ENCODE measurements at places on chromosomes 4 and X. TPM values are rescaled to one million over a fixed set of nuclear protein-coding genes. Genes with fewer than 3 reads are reported as not detected.

Gene ALAS2
- 1.3 TPM for polyA plus RNA-seq

Gene UCP1
- polyA plus RNA-seq: not detected

Gene MAGEB6B
- polyA plus RNA-seq: not detected

Gene GPR50
- polyA plus RNA-seq: not detected

Gene FGFBP2
- 2.2 TPM for polyA plus RNA-seq

Gene RFC1
- polyA plus RNA-seq: 39.5 TPM

Gene F8A3
- 34.5 TPM for polyA plus RNA-seq

Gene TRIM61
- 2.2 TPM for polyA plus RNA-seq

Gene RPA4
- 0.60 TPM for polyA plus RNA-seq

Gene SCML2
- polyA plus RNA-seq: 0.78 TPM

Gene BANK1
- 575 TPM for polyA plus RNA-seq

Gene TMSB15B
- 18.3 TPM for polyA plus RNA-seq

Gene GLA
- polyA plus RNA-seq: 15.4 TPM

Gene APOO
- 23.7 TPM for polyA plus RNA-seq

Gene FAM149A
- polyA plus RNA-seq: not detected

Gene HSD17B11
- polyA plus RNA-seq: 95.1 TPM

Gene AGTR2
- not detected for polyA plus RNA-seq

Gene IL9R
- 5.1 TPM for polyA plus RNA-seq

Gene FGFRL1
- 0.22 TPM for polyA plus RNA-seq

Gene TEX13B
- polyA plus RNA-seq: not detected

Gene SNCA
- 2.1 TPM for polyA plus RNA-seq

Gene IL21
- not detected for polyA plus RNA-seq

Gene ARHGAP36
- polyA plus RNA-seq: not detected

Gene FRMD7
- polyA plus RNA-seq: not detected

Measured in naive B cell (primary cell).